ENCODE measurements at places on chromosomes 12 and 14.

- DNase-seq, result no peak
These were observed 289.9 kb downstream of the BCAT1 start for GRCh38 chr12:24659016-24659415.

DNA sequence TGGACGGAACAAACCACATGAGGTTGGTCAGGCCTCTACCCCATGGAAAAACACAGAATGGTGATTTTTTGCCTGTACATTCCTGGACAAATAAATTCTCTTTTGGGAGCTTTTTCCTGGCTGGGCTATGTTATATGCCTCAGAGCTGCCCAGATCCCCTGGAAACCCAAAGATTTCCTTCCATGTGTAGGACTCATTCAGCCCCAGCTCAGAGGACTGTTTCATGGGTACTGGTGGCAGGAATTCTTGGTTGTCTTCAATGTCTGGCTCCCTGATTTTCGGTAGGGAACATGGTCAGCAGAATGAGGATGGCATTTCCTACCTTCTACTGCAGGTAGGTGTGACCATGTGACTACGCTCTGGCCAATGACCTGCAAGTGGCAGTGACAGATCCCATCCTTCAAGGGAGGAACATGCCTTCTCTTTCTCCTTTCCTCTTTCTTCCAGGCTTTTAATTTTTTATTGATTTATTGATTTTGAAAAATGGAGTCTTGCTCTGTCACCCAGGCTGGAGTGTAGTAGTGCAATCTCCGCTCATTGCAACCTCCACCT is 15.4 kb upstream of the P2RX7 start:
- no peak for DNase-seq

DNA sequence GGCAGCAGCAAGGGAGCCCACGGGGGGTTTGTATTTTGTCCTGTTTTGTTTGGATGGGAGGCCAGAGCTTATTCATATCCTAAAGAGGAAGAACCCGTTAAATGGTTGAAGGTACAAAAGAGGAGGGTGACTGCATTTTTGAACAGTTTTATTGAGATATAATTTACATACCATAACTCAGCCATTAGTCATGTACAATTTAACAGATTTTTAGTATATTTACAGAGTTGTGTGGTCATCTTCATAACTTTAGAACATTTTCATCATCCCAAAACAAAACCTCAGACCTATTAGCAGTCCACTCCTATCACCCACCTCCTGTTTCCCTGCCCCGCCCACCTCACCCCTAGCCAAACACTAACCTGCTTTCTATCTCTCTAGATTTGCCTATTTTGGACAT is 12.6 kb downstream of the NRDE2 start:
- no peak for DNase-seq

GRCh38 chr12:106434526-106434925 is 77.0 kb downstream of the POLR3B start:
- no peak for DNase-seq

DNA sequence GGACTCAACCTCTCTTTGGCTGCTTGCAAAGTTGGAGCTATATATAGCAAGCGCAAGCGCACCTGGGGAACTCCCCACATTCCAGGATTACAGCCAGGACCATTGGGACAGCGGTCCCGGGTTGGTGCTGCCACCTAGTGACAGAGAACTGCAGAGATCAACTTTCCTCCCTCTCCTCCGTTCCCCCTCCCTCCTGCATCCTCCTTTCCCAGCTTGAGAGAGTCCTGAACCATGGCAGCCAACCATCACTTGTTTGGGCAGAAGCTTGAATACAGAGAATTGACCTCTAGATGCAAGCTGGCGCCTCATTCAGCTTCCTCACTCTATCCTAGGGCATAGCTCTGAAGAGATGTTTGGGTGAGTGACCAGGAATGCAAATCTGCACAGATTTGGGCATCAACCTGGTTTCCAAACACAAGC is 17.4 kb upstream of the FLVCR2 start:
- no peak for DNase-seq

GRCh38 chr12:54463484-54463883 is 9.9 kb downstream of the GTSF1 start:
- no peak for DNase-seq

DNA sequence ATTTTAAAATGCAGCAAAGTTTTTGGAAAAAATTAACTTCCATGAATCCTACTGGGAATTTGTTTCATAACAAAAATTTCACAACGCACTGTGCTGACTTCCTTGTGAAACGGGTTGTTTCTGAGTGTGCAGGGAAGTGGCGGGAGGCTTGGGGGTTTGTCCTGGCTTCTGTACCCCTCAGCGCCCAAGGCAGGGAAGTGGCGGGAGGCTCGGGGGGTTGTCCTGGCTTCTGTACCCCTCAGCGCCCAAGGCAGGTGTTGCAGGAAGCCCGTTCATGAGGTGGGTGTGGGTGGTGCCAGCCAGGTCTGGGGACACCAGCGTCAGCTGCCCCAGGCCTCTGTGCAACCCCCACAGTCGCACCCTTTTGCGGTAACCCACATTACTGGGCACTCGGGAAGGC is 25.1 kb downstream of the ADGRD1 start:
- peak; percentile 79 for DNase-seq

All from suprapubic skin (tissue), 4 donors.